Stimulated activated naive CD8-positive, alpha-beta T cell treated with anti-CD3 and anti-CD28 coated beads, Interleukin-15, amount 100 ng/mL, for 72 hours (primary cell): ENCODE measurements at places on chromosomes 1 and 21.

DNA sequence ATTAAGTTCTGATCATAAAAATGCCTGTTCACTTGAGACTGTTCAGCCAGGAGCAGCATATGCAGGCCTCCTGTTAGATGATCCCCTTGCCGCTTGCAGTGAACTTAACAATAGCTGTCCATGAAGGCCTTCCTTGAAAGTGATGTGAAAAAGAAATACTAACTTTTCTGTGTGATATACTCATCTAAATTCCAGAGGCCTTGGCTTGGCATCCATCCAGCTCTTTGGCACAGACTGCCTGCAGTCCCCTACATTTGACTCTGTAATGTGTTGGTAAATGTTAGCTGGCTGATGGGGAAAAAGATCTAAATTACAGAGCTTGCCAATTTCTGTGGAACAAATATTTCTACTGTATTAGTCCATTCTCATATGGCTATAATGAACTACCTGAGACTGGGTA is 73.7 kb downstream of the KCNK2 start:
- DNase-seq = no peak

DNA sequence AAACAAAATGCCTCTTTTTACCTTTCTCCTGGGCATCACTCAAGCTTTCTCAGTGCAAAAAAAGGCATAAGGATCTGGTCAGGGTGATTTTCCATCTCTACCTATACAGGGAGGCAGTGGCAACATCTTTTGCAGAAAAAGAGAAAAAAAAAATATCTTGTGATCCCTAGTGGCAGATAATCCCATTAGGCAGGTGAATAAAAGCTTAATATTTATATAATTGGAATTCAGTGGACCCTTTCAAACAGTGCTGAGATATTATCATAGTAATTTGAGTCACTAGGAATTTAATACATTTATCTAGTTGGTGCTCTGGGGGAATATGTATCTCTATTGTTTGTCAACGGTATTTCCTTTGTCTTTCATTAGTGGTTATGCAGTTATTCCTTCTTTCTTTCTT is 29.9 kb upstream of the CXADR start:
- DNase-seq = no peak

DNA sequence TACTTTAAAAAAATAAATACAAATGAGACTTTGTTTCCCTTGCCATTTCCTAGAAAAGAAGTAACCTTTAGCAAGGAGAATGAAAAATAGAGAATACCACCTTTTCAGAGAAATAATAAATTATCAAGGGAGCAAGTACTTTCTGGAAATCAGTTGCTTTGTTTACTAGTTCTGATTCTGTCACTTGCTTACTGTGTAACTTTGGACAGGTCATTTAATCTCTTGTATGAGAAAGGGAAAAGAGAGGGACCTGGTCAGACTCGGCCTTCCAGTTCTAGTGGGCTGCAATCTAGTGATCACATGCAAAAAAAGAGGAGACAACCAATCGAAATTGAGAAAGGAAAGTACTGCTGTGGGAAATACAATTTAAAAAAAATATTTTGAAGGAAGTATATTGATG is 34.2 kb downstream of the KCTD3 start:
- no peak for DNase-seq

- no peak for DNase-seq
Observed at GRCh38 chr1:55412060-55412459, 196.9 kb upstream of the USP24 start.

GRCh38 chr1:30903343-30904034 is 5.1 kb downstream of the SDC3 start:
- no peak for DNase-seq

- no peak for DNase-seq
Observed at GRCh38 chr1:11295905-11296304, 22.9 kb downstream of the UBIAD1 start.
